ENCODE measurements at places on chromosomes 12 and 14.

DNA sequence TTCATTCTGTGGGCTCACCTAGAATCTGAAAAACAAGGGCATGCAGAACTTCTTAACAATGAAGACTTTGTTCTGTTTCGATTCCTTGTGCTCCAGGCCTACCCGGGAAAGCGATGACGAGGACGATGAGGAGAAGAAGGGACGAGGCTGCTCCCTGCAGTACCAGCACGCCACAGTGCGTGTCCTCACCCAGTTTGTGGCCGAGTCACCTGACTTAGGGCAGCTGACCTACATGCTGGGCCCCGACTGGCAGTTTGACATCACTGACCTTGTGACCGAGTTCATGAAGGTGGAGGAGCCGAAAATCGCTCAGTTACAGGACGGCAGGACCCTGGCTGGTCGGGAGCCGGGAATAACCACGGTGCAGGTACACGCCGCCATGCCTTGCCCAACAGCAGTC, 585.4 kb downstream of the AACS start:
- DNase-seq = no peak

GRCh38 chr14:81105378-81105777, 115.4 kb downstream of the GTF2A1 start:
- no peak for DNase-seq

DNA sequence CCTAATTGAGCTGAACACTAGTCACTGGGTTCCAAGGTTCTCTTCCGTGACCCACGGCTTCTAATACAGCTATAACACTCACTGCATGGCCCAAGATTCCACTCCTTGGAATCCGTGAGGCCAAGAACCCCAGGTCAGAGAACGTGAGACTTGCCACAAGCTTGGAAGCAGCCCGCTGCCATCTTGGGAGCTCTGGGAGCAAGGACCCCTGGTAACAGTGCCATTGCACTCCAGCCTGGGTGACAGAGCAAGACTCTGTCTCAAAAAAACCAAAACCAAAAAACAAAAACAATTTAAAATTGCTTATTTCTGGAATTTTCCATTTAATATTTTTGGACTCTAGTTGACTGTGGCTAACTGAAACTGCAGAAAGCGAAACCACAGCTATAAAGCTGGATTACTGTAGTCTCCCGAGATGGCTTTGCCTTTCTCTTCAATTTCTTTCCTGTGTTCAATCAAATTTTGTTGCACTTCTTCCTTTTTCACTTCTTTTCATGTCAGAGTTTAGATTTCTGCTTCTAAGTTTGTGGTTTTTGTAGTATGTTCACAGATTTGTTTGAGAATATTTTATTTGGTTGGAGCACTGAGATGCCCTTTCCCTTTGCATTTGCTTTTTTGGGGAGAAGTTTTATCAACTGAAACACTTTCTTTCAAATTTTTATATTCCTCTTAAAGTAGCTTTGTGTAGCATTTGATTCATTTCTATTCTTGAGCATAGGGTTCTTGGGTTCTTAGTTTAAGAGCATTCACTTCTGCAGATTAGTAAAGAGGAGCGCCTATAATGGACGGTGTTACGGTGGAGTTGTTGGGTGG, 44.6 kb downstream of the DDHD1 start:
- no peak for DNase-seq

DNA sequence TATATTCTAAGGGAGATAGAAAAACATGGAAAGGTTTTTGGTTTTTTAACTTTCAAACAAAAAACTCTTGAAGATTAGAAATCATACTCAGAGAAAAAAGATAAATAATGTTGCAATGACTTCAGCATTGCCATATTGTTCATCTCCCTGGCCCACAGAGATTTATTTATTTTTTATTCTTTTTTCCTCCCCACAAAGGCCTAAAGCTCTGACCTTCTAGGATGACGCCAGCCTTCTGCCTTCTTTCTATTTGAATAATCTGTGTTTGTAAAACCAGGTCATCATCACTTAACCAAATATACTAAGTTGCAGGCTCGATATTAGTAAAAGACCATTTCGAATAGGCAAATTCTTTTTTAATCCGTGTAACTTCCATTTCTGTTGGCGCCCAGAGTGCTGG, 4.4 kb upstream of the DCP1B start:
- no peak for DNase-seq

- no peak for DNase-seq
Measured at GRCh38 chr12:53981634-53982565, 3.0 kb upstream of the HOXC10 start.

GRCh38 chr14:29444805-29445204, 482.8 kb downstream of the PRKD1 start:
- no peak for DNase-seq

DNA sequence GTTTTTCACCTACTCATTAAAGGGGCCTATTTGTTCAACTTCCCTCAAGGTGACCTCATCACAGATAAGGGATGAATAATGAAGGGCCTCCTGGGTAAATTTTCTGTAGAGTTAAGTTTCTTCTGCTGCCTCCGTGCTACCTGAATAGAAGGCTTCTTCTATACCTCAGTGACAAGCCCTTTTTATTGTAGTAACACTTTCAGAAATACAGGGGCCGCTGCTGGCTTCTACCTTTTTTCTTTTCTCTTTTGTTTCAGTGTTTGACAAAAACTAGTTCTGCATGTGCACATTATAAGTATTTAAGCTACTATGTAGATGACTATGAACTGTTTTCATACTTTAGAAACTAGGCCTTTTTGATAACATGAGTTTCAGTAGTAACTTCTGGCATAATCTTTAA, 207.0 kb downstream of the NAV3 start:
- DNase-seq = no peak

DNA sequence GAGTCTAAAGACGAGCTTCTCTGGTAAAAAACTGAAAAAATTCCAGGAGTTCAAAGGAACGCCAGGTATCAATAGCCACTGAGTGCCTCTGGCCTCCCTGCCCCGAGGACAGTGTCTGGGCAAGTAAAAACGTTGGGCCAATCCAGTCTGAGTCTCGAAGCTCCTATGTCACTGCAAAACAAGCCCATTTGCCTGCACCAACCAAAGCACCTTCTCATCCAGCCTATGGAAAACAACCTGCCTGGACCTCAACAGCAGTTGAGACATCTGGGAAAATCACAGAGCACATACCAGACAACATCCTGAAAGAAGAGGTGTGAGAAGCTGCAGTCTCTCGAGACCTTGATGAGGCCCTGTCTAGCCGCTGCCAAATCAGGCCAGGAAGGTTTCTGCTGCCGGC, 56.6 kb downstream of the RNF34 start:
- DNase-seq = no peak

DNA sequence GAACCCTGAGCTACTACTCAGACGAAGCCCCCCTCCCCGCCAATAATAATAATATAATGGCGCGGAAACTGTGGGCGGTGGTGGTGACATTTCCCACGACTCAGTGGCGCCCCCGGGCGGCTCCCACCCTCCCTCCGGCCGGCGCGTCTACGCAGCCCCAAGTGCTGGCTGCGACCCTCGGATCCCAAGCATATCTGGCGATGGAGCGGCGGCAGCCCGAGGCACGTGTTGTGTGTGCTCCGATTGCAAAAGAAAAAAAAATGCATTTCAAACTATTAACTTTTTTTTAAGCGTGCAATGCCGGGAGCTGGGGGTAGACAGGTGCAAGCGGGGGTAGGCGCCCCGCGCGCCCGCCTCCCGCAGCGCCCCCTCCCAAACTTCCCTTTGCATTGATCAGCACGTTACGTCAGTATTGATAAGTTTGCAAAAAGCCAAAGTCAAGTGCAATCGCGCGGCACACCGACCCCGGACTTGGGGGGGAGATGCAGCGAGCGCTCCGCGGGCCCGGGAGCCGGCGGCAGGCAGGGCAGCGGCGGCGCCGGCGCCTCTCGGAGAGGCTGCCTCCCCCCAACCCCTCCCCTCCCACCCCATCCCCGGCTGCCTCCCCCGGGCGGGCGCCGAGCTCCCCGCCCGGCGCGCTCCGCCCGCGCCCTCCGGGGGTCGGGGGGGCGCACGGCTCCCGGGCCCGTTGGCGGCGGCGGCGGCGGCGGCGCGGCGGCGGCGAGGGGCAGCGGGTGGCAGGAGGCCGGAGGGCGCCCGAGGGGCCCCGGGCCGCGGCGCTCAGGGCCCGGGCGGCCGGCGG, 113.1 kb upstream of the MYL2 start:
- DNase-seq = no peak

DNA sequence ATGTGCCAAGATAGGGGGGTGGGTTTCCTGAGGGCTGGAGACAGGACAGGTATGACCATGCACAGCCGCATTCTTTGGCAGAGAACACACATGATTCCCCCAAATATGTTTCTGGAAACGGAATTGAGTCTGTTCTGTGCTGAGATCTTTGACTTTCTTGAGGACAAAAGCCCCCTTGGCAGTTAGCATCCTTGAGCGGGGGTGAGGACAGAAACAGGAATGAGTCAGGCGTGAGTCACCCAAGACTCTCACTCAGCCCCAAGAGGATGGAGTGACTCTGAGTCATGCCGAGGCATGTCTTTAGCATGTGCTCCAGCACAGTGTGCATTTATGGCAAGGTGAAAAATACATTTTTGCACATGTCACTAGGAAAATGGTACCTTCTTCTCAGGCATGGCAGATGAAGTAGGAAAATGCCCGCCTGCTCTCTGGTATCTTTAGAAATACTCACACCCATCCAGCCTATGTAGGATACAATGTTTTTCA, 52.1 kb downstream of the DAD1 start:
- DNase-seq = peak; percentile 93
